NCI-H345 (cell line): ENCODE measurements at places on chromosomes 7 and 10.

GRCh38 chr10:65323802-65324201, 1602.0 kb upstream of the LRRTM3 start:
- no peak for DNase-seq

- no peak for DNase-seq
Observed at GRCh38 chr7:150826061-150826849, 25.7 kb downstream of the TMEM176A start.

DNA sequence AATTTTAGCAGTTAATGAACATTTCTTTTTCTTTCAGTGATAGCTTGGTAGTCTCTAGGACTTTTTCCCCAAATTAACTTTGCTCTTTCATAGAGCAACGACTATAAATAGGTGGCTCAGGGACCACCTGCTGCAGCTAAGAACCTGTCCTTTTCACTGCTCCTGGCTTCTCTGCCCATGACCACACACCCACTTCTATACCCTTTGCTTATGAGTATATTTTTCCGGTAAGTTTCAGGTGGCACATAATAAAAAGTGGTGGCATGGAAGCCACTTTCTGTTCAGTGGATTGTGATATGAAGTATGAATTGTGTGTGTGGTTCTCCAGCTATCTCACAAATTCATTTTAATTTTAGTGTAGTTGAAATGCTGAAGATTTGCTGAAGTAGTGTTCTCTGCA, 1.2 kb downstream of the ING3 start:
- DNase-seq, result peak; percentile 2

GRCh38 chr7:95808396-95808795, 36.0 kb downstream of the DYNC1I1 start:
- DNase-seq, result no peak

DNA sequence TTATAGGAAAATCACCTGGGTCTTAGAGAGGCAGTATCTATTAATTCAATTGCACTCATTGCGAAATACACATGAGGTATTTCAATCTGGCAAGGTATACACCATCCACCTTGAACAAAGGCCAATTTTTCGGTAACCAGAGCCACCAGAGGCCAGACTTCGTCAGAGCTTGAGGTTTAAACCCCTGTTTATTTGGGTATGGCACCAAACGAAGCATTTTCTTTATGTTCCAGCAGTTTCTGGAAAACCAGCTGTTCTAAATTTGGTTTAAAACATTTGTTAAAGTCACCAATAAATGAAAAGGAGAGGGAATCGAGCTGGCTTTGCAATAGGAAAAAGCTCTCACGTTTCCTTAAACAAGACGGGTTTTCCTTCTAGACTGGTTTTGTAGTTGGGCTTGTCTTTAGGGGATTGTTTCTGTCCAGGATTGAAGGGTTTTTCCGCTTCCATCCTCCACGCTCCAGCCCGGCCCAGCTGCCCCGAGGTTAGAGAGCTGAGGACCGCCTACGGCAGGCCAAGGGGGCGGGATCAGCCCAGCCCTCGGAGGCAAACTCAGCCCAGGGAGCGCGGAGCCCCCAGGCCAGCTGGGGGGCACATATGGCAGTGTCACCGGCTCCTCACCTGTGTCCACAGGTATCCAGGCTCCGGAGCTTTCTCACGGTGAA, 539.4 kb upstream of the MGMT start:
- no peak for DNase-seq
